Stimulated activated CD4-positive, alpha-beta T cell treated with anti-CD3 and anti-CD28 coated beads, TNF-alpha, amount 100 ng/mL, for 24 hours (primary cell): ENCODE measurements at places on chromosomes 5 and 9.

DNA sequence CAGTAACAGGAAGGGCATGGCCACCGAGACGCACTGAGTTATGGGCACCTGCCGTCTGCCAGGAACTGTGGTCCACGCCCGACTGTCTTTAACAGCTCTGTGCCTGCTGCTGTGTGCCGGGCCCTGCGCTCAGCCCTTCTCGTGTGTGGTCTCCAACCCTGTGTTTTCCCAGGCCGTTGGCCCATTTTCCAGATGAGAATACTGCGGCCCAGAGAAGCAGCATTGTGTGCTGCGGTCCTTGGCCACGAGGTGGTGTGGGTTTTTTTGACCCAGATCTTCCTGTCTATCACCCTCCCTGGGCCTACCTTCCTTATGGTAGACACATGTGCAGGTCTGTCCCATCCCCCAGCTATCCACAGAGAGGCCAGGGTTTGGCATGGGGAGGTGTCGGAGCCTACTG is 47.0 kb downstream of the RXRA start:
- DNase-seq: no peak

DNA sequence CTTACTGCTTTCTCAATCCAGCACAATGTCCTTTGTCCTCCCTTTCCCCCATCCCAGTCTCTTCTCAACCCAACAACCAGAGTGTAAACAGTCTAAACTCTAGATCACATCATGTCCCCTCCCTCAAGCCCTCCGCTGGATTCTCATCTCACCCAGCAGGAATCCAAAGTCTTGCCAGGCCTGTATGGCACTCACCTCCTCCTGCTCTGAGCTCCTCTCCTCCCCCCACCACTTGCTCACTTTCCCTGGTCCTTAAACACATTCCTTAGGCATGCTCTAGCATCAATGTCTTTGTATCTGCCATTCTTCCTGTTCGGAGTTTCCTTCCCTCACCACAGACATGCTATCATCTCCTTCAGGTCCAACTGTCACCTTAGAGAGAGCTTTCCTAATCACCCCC is 78.8 kb downstream of the NIPSNAP3B start:
- DNase-seq: no peak

DNA sequence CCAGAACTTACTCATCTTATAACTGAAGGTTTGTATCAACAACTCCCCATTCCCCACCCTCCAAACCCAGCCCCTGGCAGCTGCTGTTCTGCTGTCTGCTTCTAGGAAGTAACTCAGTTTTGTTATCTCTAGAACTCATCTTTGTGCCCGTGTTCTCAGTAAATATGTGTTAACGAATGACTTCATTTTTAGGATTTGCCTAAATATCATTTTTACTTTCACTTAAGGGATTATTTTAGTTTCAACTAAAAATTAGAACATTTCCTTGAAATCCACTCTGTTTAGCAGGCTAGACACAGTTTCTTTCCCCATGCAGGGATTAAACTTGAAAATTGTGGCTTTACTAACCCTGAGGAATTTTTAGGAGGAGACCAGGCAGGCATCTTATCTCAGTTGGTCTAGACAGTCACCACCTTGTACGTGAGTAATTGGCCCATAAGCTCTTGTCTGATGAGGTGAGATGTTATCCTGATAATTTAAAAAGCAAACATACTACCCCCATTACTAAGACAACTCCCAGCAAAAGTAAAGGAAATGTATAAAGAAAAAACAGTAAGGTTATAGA is 68.2 kb upstream of the TNFAIP8 start:
- no peak for DNase-seq

GRCh38 chr5:180090098-180090768 is 18.7 kb upstream of the RNF130 start:
- peak; percentile 60 for DNase-seq

GRCh38 chr5:90161414-90161813 is 248.1 kb downstream of the CETN3 start:
- DNase-seq: no peak

GRCh38 chr9:134551644-134552348 is 89.8 kb upstream of the COL5A1 start:
- no peak for DNase-seq

GRCh38 chr9:82148426-82148810 is 159.8 kb downstream of the SPATA31D1 start:
- no peak for DNase-seq

GRCh38 chr9:121838746-121839669 is 187.6 kb downstream of the DAB2IP start:
- DNase-seq: no peak

- no peak for DNase-seq
Observed at GRCh38 chr5:173201636-173202265, 33.3 kb downstream of the NKX2-5 start.

GRCh38 chr9:135525241-135526088 is 4.2 kb downstream of the LCN1 start:
- DNase-seq: no peak

DNA sequence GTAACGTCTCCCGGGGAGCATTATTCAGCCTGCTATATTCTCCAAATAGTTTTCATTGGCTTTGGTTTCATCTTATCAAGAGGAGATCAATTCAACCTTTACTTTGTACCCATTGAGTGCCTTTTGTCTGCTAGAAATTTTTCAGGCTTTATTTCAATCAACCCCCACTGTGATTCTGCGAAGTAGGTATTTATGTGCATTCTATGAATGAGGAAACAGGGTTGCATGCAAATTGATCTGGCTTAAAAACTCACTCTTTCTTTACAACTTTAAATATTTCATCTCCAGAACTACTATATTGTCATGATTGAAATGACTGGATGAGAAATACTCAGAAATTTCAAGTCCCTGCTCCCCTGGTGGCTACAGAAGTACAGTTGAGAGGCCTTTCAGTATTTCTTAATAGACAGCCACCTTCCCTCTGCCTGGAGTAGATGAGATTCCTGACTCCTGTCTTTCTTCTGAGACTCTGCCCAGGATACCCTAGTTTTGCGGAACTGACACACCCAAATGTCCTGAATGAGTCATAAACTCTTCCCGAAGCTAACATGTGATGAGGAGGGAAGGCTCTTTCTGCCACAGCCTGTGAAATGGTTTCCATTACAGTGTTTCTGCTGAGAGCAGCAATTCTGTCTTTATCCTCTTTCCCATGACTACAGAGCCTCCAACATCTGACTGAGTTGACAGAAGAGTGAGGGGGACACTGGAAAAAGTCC is 52.6 kb upstream of the TNC start:
- DNase-seq: no peak

DNA sequence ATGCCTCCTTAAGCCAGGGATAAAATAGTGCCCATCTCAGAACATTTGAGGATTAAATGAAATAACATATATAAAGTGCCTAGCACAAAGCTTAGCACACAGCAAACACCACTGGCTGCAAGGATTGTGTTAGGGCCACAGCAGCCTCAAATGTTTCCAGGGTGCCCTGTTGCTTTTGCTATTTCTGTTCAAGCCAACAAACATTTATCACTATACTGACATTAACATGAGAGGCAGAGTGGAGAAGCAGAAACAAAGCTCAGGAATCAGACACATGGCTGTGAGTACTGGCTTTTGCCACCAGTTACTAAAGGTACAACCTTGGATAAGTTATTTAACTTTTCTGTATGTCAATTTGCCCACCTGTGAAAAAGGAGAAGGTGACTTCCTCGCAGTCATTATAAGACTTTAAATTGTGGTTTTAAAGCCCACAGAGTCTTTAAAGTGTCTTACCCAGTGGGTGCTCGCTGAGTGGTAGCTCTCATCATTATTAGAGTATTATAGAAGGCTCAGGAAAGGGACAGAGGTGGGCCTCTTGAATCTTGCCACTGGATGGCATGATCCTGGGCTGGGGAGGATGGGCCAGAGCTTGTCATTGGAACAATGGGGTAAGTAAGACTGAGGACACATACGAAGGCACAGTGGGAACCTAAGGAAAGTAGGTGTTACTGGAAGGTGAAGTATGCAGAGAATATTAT is 98.2 kb downstream of the MARCHF3 start:
- DNase-seq: no peak

DNA sequence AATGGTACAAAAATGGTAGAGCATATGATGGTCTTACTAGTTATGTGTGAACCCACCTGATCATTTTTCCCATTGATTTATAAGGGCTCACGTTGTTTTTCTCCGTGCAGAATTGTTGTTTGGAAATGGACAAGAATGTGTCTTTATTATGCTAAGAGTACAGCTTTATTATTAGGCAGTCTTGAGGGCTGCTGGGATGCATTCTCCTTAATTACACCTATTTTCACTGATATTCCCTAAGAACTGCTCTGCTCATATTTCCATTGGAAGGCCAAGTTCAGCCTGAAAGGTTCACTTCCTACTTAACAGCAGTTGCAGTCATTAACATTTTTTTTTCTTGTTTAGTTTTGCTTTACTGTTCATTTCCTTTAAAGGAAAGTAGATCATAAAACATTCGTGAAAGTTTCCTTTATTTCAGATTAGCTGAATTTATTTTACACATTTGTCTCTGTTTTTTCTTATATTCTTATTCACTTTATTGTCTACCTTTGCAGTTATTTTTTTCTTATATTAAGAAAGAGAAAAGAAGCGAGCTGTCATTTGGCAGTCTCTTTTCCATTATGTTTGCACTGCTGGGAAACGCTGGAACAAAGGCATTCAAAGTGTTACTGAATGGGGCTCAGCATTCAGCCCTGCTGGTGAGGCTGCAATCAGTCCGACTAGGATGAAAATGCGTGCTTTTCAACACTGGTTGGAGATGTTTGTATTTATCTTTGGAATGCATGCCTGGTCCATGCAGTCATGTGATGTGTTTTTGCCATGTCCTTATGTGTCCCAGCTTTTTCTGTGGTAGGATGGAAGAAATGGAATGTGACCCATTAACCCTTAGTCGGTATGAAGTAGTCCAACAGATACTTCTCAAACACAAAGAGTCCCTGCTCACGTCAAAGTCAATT is 602.7 kb upstream of the ZNF608 start:
- DNase-seq: no peak
